Subcutaneous adipose tissue (tissue), 4 donors: ENCODE measurements at places on chromosomes 16 and 17. TPM values are rescaled to one million over a fixed set of nuclear protein-coding genes. Genes with fewer than 3 reads are reported as not detected.

The ABCC11 gene
- not detected for total RNA-seq

The FDXR gene
- total RNA-seq, result 1.1 TPM

The CLN3 gene
- 23.7 TPM for total RNA-seq

The ELMO3 gene
- total RNA-seq, result 0.98 TPM

The CACNA1G gene
- not detected for total RNA-seq

The EME2 gene
- total RNA-seq, result 6.6 TPM

The CFAP97D1 gene
- total RNA-seq, result 0.19 TPM

The TMIGD1 gene
- not detected for total RNA-seq

The PDE6G gene
- total RNA-seq, result not detected

The TBC1D3 gene
- total RNA-seq, result not detected

The MPP2 gene
- 0.65 TPM for total RNA-seq

The NOD2 gene
- 3.7 TPM for total RNA-seq

The SKAP1 gene
- 3.1 TPM for total RNA-seq

The MYH8 gene
- not detected for total RNA-seq

The SLC16A11 gene
- total RNA-seq, result 2.1 TPM

The TMC5 gene
- 0.16 TPM for total RNA-seq

The PABPN1L gene
- total RNA-seq, result not detected

The PARD6A gene
- total RNA-seq, result 4.9 TPM

The GOSR1 gene
- 35.9 TPM for total RNA-seq

The ZPBP2 gene
- not detected for total RNA-seq

The MRPS23 gene
- 5.9 TPM for total RNA-seq

The NLRC3 gene
- total RNA-seq, result 1.5 TPM

The PPM1E gene
- not detected for total RNA-seq

The ZNF652 gene
- total RNA-seq, result 32.1 TPM

The LGALS9 gene
- total RNA-seq, result 57.3 TPM

The KRT28 gene
- not detected for total RNA-seq

The C16orf89 gene
- not detected for total RNA-seq

The CSH1 gene
- not detected for total RNA-seq

The CHMP6 gene
- 18.9 TPM for total RNA-seq

The ABCA9 gene
- 124 TPM for total RNA-seq

The MEIOB gene
- total RNA-seq, result not detected

The INCA1 gene
- total RNA-seq, result 1.3 TPM

The CAPNS2 gene
- 2.3 TPM for total RNA-seq

The C1QTNF8 gene
- not detected for total RNA-seq

The TLCD2 gene
- 39.4 TPM for total RNA-seq

The OR4D2 gene
- not detected for total RNA-seq

The PTGES3L gene
- not detected for total RNA-seq

The NECAB2 gene
- not detected for total RNA-seq

The VMO1 gene
- not detected for total RNA-seq

The CHAD gene
- not detected for total RNA-seq

The SMIM22 gene
- total RNA-seq, result not detected
